Liver (tissue), 10 donors: ENCODE measurements at places on chromosomes 5 and 9.
A peak's percentile ranks its signal among the peaks of the same experiment; 100 is the strongest.

GRCh38 chr5:116365006-116365496, 209.6 kb downstream of the SEMA6A start:
- DNase-seq, result no peak

DNA sequence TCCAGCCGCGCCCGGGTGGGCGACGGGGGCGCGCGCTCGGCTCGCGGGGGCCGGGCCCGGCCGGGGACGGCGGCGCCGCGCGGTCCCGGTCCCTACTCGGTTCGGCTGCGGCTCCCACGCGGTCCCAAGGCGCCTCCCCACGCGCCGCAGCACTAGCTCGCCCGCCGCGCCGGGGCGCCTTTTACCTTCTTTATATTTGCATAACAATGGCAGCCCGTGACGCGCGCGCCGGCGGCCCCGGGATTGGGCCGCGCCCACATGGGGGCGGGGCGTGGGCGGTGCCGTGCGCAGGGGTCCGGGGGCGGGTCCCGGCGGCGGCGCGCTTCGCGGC, at the start of gene NRARP:
Gene NRARP (minus strand): TSS at position 154 of the 331 bp plus-strand sequence. CDS start 343 bp downstream, outside the sequence.
- peak; percentile 80 for DNase-seq

DNA sequence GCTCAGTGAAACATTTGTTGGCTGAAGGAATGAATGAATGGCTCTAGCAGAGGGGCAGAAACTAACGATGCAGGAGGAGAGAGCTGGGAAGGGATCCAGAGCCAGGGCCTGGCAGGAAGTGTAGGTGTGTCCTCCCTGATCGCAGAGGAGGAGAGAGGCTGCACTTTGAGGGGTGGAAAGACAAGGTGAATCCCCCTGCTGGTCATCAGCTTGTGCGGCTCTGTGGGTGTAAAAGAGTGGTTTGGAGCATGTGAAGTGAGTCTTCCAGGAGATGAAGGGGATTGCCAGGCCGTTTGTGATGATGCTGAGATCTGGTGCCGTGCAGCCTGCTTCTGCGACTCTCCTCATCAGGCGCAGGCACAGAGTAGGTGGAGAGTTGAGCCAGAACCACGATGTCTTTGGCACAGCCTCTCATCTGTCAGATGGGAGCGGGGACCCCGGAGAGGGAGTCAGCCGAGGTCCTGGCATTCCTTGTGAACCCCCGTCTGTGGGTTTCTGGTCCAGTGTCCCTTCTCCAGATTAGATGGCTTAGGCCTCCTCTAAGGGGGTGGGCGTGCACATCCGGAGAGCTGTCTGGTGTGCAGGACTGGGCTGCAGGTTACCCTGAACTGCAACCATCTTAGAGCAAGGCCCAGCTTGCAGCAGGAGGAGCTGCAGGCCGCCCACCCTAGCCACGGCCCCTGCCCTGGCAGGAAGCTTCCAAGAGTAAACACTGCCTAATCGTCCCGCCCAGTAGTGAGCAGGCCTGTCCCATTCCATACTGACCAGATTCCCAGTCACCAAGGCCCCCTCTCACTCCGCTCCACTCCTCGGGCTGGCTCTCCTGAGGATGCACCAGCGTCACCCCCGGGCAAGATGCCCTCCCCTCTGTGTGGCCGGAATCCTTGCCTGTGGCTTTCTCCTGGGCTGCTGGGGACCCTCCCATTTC, at the start of gene ADAMTS13:
Gene ADAMTS13 (plus strand): TSS at position 753 of the 928 bp plus-strand sequence. CDS start 77 bp downstream, at position 830.
- no peak for DNase-seq

- DNase-seq, result peak; percentile 53
Observed at GRCh38 chr5:179668391-179668790, 12.4 kb downstream of the CBY3 start.

GRCh38 chr5:62896121-62896893, 317.7 kb downstream of the LRRC70 start:
- no peak for DNase-seq

DNA sequence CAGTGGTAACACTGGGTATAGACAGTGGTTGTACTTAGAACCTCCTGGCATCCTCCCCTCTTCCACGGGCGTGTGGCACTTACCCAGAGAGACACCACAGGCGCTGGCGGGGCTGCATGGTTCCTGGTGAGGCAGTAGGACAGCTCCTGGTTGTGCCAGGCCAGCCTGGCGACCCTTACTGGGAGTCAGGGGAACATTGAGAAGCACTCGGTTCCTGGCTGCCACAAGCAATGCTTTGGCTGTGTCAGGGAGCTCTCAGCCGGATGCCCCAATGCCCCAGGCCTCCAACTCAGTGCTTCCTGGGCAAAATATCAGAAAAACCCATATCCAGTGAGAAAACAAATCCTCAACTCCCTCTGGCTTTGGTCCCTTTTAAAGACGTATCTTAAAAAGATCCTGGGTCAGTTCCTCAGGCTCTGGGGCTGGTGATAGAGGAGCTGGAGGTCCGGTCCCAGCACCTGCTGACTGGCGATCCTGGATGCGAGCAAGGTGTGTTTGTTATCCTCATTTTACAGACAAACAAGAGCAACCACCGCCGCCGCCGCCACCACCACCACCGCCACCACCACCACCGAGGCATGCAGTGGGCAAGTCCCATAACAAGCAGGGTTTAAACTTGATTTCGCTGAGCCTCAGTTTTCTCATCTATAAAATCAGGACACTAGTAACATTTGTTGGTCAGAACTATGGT, 4.2 kb downstream of the NKX2-5 start:
- DNase-seq, result no peak

DNA sequence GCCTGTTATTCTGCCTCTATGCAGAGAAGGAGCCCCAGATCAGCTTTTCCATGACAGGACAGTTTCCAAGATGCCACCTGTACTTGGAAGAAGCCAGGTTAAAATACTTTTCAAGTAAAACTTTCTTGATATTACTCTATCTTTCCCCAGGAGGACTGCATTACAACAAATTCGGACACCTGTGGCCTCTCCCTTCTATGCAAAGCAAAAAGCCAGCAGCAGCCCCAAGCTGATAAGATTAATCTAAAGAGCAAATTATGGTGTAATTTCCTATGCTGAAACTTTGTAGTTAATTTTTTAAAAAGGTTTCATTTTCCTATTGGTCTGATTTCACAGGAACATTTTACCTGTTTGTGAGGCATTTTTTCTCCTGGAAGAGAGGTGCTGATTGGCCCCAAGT, 301 bp upstream of the IL4 start:
- no peak for DNase-seq

DNA sequence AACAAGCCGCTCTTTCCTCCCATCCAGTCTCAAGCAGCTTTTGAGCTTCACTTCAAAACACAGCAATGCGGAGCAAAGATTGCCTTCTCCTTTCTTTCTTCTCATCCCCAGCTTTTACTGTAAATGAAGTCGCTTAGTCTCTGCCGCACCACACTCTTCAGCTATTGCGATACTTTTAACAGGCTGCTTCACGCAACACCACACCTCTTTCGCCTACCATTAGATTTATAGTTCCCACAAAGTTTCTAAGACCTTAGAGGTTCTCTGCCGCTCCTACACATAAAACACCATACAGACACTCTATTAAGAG, 711 bp downstream of the PGGT1B start:
- DNase-seq, result no peak

- DNase-seq, result no peak
Observed at GRCh38 chr9:112378328-112379176, 1.4 kb upstream of the HSDL2 start.

DNA sequence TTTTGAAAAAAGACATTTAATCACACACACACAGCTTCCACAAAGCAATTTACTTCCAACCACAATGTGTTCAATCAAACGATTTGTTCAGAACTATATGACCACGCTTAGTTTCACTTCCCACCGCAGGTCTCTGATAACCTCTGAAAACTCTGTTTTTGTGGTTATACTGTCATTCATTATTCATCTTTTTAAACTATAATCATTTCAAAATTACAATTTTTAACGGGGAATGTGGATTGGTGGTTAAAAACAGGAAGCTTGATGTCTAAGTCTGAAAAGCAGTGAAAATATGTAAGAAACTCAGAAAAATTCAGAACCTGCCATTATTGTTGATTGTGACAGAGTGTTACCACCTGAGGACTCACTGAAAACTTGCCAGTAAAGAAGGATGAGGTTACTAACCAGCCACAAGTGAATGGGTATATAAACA, 12.7 kb upstream of the TMEM174 start:
- no peak for DNase-seq

DNA sequence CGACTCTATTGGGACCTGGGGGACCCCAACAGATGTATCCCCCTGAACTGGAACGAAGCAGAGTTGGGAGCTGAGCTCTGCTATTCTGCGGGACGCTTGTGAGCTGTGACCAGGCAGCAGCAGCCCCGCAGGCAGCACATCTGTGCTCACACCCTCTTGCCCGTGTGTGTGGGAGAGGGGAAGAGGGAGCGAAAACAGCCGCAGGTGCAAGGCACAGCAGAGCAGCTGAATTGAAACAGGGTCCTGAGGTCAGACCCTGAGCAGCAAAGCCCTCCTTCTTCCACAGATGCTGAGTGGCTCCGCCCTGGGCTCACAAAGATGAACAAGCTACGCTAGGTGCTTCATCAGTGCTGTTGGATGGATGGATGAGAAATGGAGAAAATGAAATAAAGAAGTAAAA, 198.7 kb downstream of the HSPA4 start:
- no peak for DNase-seq

DNA sequence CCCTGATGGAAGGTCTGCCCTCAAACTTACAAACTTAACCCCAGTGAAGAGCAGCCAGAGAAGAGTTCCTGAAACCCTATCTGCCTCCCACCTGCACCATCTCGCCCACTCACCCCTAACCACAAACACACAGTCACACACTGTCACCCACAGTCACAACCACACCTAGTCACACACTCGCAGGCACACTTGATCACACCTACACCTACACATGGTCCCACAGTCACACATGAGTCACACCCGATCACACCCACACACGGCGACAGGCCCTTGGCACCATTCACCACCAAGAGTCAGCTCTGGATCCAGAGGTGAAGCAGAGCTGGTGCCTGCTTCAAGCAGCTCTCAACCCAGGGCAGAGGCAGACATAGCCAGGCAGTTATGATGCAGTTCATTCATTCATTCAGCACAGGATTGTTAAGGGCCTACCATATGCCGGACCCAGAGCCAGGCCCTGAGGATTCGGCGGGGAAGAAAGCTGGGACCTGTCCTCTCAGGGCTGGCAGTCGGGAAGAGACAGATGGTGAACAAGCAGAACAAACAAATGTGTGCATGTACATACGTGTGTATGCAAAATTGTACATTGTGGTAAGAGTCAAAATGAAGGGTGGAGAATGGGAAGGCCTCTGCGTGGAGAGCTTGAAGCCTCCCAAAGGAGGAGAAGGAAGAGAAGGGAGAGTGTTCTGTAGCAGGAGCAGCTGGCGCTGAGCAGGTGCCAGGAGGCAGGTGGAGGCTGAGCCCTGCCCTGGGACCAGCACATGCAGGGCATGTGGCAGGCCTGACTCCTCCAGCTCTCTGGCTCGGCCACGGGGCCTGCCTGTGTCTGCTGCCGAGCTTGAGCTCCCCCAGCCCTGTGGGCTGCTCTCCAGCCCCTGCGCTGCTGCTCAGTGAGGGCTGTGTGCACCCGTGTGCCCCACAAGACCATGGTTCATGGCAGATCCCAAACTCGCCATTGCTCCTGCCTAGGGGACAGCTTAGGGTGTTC, 6.4 kb downstream of the TSPAN17 start:
- DNase-seq, result no peak

- no peak for DNase-seq
Observed at GRCh38 chr5:96031811-96032261, 70.2 kb upstream of the ELL2 start.

- DNase-seq, result no peak
Observed at GRCh38 chr5:171379961-171380360, 7.7 kb upstream of the NPM1 start.

DNA sequence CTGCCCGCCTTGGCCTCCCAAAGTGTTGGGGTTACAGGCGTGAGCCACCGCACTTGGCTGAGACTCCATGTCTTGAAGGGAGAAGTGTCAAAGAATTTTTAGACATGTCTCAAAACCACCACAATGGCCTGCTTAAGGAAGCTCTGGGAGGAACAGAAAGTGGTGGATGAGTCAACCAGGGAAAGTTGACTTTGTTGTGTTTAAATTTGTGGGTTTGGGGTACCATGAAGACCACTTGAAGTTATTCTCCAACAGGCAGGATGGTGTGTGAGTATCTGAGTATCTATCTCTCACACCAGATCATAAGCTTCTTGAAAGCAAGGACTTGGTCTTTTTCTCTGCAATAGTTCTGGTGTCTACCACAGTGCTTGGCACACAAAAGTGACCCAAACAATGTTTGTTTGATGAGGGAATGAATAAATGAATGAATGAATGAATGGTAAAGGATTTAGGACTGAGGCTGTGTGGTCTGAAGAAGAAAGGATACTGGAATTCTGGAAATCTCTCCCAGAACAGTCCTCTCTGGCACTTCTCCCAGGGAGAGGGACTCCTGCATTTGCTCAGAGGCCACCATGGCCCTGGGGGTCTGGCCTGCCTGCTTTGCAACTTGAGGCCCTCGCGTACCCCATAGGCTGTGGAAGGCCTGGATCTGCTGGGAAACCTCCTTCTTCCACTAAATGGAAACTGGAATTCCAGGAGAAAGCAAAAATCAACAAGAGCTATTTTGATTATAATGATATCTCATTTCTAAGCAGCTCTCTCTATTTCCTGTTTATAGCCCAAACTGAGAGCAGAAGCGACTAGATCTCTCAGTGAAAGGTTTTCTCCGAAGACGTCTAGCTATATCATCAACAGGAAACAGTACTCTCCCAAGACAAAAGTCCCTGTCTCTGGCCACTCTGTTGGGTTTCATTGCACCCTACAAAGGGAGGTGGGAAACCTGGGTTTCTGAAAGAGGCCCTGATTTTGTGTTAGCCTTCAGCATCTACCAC, 187.9 kb downstream of the PALM2AKAP2 start:
- no peak for DNase-seq

DNA sequence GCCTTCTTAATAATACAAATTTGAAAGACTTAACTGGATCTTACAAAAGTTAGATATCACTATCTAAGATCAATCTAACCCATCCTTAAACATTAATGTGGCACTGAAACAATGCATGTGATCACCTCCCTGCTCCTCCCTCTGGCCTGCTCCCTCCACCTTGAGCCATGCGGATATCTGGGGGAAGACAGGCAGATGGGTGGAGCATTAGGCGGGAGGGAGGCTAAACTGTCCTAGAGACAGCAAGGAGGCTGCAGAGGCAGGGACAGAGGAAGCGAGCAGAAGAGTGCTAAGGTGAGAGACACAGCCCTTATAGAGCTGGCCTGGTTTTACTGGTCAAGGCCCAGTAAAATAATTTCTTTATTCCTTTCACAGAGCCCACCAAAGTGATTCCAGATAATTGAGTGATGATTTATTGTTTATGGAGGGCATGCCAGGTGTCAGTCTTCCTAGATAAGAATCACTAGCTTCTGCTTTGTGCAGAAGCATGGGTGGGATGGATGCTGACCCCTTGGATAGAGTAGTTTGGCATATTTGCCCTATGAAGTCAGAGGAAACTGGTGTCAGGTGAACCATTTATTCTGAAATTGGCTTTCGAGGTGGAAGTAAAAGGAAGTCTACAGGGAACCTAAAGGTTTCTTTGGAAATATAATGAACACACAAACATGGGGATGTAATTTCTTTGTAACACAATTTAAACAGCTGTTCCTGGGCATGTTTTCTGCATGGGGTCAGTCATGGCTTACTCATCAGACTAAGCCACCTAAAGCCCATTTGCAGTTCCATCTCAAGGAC, 188.3 kb downstream of the GNAQ start:
- DNase-seq, result no peak

GRCh38 chr9:136057236-136058081, 37.6 kb downstream of the NACC2 start:
- DNase-seq, result no peak
